ENCODE measurements at places on chromosomes 11 and 22.

DNA sequence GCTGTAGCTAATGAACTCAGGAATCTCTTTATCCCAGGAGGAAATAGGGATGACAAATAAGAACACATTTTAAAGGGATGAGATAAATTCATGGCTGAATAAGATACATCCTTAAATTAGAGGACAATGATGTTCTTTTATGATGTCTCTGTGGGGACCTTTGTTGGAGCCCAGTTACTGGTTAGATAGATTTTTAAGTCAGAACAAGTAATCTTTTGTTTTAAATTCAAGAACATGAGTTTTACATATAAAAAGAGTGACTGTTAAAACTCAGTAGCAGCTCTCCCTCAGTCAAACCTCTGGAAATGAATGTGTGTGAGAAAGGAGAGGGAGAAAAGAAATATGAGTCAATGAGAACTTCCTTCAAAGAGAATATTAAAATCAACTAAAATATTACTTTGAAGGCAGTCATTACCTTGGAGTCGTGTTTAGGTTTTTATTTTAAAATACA lies 241.6 kb downstream of the SWAP70 start:
- DNase-seq: no peak

- no peak for DNase-seq
These were observed 60.4 kb upstream of the THY1 start for GRCh38 chr11:119483341-119483880.

DNA sequence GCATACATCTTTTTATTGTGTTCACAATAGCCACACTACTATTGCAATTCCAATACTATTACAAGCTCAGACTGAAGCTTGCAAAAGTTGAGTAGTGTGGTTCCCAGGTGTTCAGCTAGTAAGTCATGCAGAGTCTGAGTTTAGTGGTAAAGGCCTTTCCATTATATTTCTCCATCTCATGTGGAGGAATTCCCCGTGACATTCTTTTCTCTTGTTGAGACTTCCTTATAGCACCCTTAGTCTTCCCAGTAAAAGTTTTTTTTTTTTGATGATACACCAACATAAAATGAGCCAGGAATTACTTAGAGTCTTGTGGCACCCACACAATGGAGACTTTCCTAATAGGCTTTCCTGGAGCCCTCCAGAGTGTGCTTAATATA lies 110.8 kb downstream of the UVRAG start:
- no peak for DNase-seq

DNA sequence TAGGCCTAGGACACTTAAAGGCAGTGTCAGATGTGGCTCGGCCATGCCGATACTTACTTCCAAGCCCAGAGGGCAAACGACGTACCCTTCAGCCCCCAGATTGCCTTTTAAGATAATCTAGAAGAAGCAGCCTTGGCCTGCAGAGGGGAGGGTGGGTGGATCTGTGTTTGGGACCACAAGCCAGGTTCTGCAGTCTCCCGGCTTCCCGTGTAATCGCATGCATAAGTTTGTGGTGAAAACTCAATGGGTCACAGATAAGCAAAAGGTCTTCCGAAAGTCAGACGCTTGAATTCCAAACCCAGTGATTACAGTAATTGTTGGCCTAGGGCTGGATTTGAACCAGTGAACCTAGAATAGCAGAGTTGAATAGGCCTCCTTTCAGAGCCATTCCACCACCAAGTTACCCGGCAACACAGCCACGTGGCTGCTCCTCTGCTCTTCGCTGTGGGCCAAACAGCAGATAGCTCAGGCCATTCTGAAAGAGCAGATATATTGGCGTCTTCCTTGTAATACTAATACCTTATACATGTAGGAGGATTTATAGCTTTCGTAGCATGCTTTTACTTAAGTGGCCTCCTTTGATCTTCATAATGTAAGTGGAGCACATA lies 170.8 kb upstream of the CADM1 start:
- no peak for DNase-seq

- DNase-seq: peak; percentile 99
These were observed at the start of gene XBP1 for GRCh38 chr22:28800308-28801041. Gene XBP1, minus strand, starts transcription at chr22:28800569.

DNA sequence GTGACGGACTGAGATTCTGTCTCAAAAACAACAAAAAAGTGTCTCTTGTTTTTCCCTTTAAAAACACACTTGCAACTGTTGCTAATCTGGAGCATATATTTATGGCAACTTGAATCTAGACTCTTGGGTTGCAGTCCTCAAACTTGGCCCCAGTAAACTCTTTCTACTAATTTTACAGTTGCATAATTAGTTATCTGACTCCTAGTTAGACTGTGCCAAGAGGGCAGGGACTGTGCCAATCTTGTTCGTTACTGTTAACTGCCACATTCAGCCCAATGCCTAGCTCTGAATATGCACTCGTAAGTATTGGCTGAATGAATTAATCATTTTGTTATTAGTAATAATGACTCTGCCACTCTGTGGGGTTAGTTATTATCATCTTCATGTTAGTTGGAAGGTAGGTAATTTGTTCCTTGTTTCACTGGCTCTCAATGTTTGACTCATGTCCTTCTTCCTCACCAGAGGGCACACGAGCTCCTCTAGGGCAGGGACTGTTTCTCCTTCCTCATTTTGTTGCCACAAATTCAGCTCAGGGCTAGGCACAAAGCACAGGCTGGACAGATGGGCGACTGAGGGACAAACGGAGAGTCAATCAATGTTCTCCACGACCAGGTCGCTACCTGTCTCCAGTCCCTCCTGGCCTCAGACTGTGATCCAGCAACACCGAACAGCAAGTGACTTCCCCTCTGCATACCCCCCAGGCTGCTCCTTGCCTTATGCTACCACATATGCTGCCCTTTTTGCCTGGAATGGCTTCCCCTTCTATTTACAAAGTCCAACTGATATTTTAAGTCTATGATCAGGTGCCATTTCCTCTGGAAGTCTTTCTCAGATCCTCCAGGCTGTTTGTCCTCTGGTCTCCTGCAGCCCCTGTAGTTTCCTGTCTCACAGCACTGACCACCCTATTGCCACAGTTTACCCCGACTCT lies 9.0 kb downstream of the CLPB start:
- DNase-seq: no peak

DNA sequence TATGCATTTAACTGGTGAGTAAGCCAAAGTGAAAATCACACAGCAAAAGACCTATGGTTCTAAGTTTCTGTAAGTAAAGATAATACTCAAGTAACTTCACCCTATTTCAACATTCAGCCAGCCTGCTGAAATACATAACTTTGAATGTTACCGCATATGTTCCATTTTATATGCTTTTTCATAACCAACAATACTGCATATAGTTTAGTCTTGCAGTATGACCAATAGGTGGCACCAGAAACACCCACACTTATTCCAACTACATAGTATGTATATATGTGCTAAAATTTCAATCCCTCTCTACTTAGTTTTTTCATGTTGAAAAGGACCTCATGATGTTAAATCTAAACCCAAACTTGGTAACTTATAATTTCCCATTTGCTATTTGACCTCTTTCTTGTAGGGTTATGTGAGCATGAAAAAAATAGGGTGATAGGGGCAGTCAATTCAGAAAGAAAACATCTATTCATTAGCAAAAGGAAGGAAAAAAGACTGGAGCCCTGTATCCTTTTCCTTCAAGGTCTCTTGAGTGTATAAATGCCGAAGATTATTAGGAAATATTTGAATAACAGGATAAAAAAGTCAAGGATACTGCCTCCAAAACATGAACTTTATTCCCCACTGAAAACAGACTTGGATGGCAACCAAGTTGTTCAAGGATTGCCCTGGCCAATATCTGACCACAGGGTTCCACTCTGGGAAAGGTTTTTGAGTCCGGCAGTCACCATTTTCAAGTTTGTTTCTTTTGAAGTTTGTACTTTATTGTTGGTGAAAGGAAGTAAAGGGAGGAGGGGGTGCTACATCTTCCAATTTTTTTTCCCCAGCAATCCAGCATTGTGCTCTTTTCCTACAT lies 23.8 kb upstream of the FZD4 start:
- DNase-seq: no peak

GRCh38 chr11:94678236-94678635 lies 89.9 kb upstream of the AMOTL1 start:
- no peak for DNase-seq

- no peak for DNase-seq
These were observed 32.4 kb downstream of the ST3GAL4 start for GRCh38 chr11:126387857-126388256.

GRCh38 chr11:114197799-114198500 lies 98.2 kb upstream of the NNMT start:
- DNase-seq: peak; percentile 75
